Stimulated activated CD4-positive, alpha-beta T cell treated with anti-CD3 and anti-CD28 coated beads, Interleukin-12 subunit alpha, Interleukin-12 subunit beta, amount 100 ng/mL, for 4 hours (primary cell): ENCODE measurements at places on chromosomes 3 and 15.

DNA sequence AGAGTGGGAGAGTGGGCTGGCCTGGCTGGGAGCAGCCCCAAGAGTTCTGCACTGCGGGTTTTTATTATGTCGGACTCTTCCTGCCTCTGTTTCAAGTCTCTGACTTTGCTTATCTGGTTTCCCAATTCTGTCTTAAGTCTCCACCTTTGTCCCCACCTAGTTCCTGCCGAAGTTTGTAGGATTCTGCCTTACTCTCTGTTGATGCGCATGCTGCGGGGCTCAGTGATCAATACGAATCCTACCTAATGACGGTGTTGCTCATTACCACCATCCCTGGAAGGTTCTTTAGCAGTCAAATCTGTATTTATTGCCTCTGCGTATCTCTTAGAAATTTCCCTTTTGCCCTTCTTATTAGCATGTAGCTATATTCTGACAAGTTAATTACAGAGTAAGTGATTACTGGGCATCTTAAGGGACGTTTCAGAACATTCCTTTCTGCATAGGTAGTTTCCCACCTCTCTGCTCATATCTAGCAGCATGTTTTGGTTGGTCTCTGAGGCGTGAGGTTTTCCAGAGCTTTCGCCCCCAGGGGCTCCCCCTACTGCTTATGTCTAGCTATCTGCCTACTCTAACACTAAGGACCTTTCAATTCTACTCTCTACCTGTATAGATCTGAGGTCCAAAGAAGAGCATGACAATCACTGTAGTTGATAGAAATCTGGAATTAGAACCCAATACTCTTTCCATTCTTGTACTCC, 236.0 kb upstream of the EIF1B start:
- no peak for DNase-seq

GRCh38 chr15:83282776-83283137, 1.7 kb downstream of the BNC1 start:
- DNase-seq: no peak

DNA sequence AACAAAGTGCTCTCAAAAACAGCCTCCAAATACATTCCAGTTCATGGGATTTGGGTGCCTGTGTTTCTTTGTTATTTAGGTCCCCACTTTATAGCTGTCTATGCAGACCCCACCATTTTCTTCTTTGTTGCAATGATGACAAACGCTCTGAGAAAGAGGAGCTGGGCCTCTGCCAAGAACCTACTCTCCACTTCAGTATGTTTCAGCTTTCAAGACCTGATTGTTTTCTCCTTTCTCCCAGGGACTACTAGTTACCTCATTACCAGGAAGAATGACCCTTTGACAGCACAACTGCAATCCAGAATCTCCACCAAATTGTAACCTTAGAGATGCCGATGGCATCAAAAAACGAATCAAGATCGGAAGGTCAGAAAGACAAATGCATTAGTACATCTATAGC, 236.8 kb downstream of the MEIS2 start:
- no peak for DNase-seq

DNA sequence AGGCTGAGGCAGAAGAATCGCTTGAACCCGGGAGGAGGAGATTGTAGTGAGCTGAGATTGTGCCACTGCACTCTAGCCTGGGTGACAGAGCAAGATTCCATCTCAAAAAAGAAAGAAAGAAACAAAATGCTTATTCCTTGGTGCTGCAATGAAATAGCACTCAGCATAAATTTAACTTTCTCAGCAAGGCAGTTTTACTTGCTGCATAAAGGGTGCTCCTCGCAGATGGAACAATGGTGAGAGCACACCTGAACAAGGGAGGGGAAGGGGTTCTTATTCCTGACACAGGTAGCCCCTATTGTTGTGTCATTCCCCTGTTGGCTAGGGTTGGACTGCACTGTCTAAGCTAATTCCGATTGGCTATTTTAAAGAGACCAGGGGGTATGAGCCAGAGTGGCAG, 17.1 kb downstream of the PAK2 start:
- DNase-seq: no peak

- no peak for DNase-seq
These were observed 23.2 kb downstream of the ALS2CL start for GRCh38 chr3:46670000-46670890.

GRCh38 chr3:105139881-105140560, 226.7 kb upstream of the ALCAM start:
- DNase-seq: no peak

GRCh38 chr3:63980830-63981498, 42.3 kb downstream of the PSMD6 start:
- no peak for DNase-seq

- no peak for DNase-seq
These were observed 1.4 kb downstream of the CACNA2D3 start for GRCh38 chr3:54123776-54124196.

DNA sequence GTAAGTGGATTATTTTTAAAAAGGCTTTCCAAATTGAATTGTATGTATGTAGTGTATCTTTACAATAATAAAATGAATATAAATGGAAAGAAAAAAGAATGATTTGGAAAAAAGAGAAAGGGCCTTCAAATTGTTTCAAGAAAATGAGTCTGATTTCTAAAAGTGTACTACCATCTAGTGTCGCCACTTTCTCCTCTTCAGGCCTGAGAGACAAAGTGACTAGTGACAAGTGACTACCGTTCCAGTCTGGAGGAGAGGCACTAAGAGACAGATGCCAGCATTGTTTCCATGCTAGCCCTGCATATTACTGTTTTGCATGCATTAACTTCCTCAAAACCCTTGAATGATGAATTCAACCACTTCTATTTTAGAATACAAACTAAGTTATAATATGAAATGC, 39.3 kb downstream of the P3H2 start:
- DNase-seq: no peak

DNA sequence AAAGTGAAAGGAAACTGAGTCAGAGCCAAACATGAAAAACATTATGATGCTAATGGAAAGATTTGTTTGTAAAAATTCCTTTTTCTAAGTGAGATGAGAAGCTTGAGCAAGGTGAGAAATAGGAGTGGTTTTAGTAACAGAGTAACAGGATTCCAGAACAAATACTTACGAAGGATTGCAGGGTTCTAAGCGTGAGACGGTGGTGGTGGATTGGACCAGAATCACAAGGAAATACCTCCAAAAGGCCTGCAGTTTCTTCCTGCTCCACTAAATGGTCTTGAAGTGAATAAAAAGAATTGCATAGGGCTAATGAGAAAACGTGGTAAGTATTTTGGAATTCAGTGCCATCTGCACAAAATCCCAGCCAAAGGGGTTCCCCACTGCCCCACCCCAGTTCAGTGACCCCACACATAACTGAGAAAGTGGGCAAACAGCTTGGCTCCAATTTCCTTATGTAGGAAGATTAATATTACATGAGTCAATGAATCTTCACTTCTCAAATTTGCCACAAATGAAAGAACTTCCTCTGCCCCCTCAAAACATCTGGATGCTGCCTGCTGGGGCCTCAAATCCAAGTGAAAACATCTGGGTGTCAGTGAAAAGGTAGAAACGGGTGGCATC, 283.8 kb upstream of the NR2F2 start:
- DNase-seq: no peak

GRCh38 chr15:101178479-101178878, 73.4 kb downstream of the CHSY1 start:
- no peak for DNase-seq

DNA sequence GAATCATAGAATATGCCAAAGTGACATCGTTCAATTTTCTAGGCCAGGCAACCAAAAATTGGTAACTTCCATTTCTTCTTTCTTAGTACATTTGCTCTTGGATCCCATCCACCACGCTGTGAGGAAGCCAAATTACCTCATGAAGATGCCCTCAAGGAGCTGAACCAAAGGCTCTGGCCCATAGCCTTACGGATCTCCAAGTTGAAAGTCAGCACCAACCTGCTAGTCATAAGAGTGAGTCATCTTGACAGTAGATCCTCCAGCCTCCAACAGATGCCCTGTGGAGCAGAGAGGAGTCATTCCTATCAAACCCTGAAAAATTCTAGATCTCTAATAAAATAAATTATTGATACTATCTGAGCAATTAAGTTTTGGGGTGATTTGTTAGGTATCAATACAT, 322.5 kb upstream of the COL8A1 start:
- no peak for DNase-seq

DNA sequence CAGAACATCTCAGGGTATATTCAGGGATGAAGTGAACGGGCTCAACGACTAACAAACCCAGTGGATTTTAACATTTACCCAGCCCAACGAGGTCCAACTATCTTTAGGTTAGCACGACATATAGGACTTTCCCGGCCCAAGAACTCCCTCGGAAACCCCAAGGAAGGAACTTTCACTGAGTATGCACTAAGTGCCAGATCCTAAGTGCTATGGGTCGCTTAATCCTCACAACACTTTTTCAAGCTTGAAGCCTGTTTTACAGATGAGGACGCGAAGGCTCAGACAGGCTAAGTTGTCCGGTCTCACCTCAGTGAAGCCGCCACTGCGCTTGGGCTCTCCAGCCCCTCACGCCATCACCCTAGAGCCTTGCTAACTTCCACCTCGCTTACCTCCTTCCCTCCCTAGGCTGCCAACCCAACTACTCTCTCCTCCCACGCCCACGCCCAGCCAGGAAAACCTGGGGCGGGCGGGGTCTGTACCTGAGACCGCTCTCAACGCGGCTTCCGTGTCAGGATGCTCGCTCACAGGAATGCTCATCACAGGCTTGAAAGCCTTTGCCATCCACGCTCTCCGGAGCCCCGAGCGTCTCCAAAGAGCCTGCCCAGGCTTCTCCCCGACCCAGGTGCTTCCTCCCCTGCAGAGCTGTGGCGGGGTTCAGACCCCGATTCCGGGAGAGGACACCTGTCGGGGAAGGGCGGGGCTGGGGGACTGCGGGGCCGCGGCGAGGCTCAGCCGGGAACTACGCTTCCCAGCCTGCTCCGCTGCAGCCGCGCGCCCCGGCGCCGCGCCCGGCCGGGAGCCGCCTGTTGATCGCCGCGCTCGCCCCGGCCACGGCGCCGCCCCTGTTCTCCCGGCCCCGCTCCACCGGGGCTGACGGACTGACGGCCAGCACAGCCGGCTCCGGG, at the start of gene TMOD2:
Gene TMOD2 (plus strand): TSS at position 806 of the 905 bp plus-strand sequence. CDS start 14,845 bp downstream, outside the sequence.
- DNase-seq: peak; percentile 63

DNA sequence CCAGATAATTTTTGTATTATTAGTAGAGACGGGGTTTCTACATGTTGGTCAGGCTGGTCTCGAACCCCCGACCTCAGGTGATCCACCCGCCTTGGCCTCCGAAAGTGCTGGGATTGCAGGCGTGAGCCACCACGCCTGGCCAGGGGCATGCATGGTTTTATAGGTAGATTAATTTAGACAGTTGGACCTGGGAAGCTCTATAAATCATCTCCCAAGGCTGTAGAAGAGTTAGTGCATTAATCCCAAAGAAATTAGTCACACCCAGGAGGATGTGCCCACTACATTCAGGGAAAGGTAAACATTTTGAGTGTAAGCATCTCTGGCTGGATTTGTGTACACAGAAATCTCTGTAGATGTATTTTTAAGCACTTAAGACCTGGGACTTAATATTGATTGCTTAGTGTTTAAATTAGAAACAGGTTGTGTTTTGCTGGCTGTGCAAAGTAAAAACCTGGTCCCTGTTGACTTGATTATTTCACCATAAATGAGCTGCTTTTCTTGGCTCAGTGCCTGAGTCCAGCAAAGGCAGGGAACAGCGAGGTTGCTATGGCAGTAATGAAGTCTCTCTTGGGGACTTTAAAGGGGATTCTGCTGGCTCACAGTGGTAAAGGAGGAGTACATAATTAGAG, 19.2 kb downstream of the EXOSC7 start:
- DNase-seq: no peak

DNA sequence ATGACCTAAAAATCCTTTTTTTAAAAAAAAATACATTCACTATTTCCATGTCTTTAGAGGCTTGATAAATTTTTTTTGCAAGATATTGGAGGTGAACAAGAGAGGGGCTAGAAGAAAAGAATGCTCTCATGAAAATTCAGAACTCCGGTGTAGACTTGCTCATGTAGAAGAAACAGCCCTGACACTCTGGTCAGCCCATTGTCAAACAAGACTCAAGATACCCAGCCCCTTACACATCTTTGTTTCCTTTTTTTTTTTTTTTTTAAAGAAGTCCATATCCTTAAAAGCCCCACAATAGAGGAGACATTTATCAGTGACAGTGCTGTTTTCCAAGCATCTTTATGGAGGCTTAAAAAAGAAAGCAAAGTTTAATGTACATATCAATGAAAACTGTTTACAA, 196.8 kb upstream of the RORA start:
- DNase-seq: no peak

GRCh38 chr15:88140398-88140797, 116.1 kb downstream of the NTRK3 start:
- no peak for DNase-seq

DNA sequence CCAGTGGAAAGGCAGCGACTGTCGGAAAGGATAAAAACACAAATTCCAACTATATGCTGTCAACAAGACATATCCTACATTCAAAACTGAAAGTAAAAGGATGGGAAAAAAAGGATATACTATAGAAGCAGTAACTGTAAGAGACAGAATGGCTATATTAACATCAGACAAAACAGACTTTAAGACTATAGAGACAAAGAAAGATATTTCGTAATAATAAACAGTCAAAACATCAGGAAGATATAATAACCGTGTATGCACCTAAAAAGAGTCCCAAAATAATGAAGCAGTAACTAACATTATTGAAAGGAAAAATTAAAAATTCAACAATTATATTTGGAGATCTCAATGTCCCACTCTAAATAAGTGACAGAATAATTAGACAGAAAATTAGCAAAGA, 48.2 kb downstream of the ZNF148 start:
- no peak for DNase-seq
